ENCODE measurements at places on chromosomes 12 and 14. TPM values are rescaled to one million over a fixed set of nuclear protein-coding genes. Genes with fewer than 3 reads are reported as not detected.

GRCh38 chr14:99883866-99884650 lies 90.8 kb downstream of the EML1 start:
- no peak for DNase-seq

LPAR5 gene
- 1.9 TPM for total RNA-seq

TAS2R14 gene
- total RNA-seq, result 2.1 TPM

PTPRQ gene
- total RNA-seq, result 1.9 TPM

DBX2 gene
- total RNA-seq, result not detected

MOK gene
- 17.8 TPM for total RNA-seq

DNA sequence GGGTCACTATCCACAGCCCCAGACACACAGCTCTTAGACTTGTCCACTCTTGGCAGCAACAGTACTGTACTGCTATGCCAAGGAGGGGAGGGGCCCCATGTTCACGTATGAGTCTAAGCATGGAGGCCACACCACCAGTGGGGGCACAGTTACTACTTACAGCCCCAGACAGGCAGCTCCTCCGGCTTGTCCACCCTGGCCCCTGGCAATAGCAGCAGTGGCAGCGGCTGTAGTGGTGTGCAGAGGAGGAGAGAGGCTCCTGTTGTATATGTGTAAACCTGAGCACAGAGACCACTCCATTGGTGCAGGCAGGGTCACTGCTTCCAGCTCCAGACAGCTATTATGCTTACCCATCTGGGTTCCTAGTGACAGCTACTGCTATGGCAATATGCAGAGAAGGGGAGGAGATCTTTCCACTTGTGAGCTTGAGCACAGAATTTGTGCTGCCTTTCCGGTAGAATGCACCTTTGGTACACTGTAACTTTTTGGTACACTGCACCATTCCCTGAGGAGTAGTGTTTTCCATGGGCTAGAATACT lies 113.2 kb downstream of the RAD51B start:
- DNase-seq, result no peak

CLMN gene
- total RNA-seq, result 24.6 TPM

GLIPR1 gene
- 2.7 TPM for total RNA-seq

- no peak for DNase-seq
These were observed 1.1 kb upstream of the HOMEZ start for GRCh38 chr14:23286902-23287479.

DNA sequence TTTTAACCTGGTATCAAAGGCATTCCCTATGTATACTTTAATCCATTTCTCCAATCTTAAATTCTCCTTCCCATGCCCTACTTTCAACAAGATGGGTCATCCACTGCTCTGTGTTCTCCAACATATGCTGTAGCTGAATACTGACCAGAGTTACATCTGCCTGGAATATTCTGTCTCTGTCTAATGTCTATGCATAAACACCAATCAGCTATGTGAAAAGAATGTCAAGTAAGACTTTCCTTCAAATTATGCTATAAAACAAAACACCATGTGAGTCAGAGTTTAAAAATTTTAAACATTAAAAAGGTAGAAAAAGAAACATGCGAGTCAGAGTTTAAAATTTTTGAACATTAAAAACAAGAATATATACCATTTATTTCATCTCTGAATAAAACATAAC lies 19.3 kb downstream of the NT5DC3 start:
- no peak for DNase-seq

GRCh38 chr14:64944041-64944440 lies 1.5 kb upstream of the GPX2 start:
- no peak for DNase-seq

- no peak for DNase-seq
These were observed 41.6 kb upstream of the RFX4 start for GRCh38 chr12:106541201-106541600.

- DNase-seq, result no peak
These were observed at the start of gene DHRS2 for GRCh38 chr14:23636317-23637211. Gene DHRS2 (plus strand): TSS chr14:23636364. CDS start chr14:23638865, 2,501 bp downstream.

DNA sequence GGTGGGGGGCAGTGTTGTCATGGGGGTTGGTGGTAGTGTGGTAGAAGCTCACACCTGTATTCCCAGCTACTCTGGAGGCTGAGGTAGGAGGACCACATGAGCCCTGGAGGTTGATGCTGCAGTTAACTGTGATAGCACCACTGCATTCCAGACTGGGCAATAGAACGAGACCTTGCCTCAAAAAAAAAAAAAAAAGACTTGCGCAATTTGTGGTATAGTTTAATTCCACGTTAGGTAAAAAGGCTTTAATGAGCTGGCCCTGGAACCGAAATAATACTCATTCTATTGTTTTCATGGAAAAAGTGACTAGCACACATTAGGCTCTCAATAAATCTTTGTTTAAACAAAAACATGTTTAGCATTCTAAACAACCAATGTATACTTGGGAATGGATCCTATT lies 25.4 kb upstream of the NAP1L1 start:
- DNase-seq, result no peak

GRCh38 chr12:59079472-59079871 lies 159.2 kb upstream of the LRIG3 start:
- DNase-seq, result no peak

- no peak for DNase-seq
These were observed 6.7 kb downstream of the TESPA1 start for GRCh38 chr12:54977857-54978256.

DNA sequence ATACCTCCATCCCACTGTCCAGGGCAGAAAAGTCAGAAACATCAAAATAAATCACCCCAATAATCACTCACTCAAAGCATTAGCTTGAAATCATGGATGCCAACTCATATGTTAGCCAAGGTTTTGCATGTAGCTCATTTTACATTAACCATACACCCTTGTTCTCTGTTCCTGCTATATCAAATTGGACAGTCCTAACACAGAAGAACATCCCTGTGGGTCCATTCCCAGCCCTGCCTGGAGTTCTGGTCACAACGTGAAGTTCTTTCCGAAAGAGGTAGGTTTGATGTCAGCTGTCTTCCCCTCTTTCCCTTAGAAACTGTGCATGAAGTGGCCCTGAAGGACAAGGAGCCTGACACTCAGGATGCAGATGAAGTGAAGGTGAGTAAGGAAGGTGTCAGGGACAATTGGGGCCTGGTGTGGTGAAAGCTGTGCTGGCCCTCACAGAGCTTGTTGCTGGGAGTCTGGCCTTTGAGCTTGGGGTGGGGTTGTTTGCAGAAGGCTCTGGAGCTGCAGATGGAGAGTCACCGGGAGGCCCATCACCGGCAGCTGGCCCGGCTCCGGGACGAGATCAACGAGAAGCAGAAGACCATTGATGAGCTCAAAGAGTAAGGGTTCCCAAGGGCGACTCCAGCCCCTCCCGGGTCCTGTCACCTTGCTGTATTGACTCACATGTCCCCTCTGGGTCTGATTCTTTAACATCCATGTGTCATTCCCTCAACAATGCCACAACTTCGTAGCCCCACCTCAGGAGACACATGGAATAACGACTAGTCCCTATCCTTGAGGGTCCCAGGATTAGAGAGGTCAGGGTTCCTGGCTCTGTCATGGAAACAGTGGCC lies 15.0 kb upstream of the PIP4K2C start:
- DNase-seq, result no peak

DNA sequence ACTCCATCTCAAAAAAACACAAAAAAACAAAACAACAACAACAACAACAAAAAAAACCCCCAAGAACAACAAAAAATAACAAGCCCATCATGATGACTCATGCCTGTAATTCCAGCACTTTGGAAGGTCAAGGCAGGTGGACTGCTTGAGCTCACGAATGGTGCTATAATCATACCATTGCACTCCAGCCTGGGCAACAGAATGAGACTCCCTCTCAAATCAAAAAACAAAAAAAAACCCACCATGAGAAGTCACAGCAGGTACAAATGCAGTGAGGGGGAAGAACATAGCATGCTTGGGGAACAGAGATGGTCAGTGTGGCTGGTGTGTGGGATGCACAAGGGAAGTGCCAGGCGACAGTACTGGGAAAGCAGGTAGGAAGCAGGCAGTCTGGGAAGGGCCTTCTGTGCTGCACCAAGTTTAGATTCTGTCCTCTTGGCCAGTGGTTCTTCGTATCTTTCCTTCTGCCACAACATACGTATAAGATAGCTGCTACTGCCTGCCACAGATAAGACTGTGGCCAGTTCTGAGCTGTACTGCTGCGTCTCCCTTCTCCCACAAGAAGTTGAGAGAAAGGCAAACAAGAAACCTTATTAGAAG lies 28.0 kb downstream of the ATG14 start:
- no peak for DNase-seq

GRCh38 chr14:61269321-61270083 lies 11.6 kb downstream of the TMEM30B start:
- peak; percentile 82 for DNase-seq

IFI27 gene
- 88.4 TPM for total RNA-seq

DIO3 gene
- total RNA-seq, result 0.82 TPM

- DNase-seq, result no peak
These were observed 2.3 kb upstream of the ZNF384 start for GRCh38 chr12:6691473-6691872.

DNA sequence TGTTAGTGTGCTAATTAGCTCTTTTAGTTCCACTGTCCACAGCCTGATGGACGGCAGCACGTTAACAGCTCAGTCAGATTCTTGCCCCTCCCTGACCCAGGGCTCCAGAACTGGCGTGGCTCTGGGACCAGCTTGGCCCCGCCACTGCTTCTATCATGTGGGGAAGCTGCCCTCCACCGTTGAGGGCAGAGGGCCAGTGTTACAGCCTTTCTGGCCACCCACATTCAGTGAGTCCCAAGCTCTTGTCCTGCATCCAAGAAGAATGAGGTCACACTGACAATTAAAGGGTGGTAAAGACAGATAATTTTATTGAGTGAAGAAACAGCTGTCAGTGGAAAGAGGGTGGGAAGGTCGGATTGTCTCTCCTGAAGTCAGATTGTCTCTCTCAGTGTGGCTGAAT lies 36.9 kb downstream of the BCL2L14 start:
- no peak for DNase-seq

PMCH gene
- not detected for total RNA-seq

DNA sequence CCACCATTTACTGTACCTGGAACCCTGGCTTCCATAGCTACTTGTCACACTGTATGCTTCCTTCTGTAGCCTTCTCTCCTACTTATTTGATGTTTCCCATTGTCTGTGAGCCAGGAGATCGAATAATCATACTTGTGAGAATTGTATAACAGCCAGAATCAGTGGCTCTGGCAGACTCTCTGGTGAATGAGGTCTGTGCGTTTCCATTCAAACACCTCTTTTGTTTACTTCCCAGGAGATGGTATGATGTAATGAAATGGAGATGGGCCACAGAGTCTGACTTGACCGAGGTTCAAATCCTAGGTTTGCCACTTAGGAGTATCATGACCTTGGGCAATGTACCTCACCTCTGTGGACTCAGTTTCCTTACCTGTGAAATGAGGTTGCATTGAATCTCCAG lies 35.7 kb upstream of the CLMN start:
- DNase-seq, result no peak

- DNase-seq, result no peak
These were observed 117.4 kb downstream of the EML1 start for GRCh38 chr14:99910337-99911309.

DNA sequence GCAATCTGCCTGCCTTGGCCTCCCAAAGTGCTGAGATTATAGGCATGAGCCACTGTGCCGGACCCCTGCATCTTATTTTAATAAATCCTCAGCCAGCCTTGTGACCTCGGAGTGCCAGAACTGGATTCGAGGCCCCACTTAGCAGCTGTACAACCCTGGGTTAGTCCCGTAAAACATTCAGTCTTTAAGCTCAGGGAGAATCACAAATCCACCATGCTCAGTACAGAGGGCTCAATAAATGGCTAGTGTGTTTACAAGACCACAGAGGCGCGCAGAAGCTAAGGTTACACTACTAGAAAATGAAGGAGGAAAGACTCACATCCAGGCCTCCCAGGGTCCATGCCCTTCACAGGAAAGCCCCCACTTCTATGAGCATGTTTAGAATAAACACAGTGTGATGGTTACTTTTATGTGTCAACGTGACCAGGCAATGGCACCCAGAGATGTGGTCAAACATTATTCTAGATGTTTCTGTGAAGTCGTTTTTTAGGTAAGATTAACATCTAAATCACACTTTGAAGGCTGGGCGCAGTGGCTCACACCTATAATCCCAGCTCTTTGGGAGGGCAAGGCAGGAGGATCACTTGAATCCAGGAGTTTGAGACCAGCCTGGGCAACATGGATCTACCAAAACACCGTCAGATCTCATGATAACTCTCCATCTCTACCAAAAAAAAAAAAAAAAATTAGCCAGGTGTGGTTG lies 55.3 kb downstream of the CLMN start:
- DNase-seq, result no peak

- no peak for DNase-seq
These were observed 26.8 kb downstream of the MMP17 start for GRCh38 chr12:131854861-131855476.

- DNase-seq, result peak; percentile 52
These were observed 16.0 kb upstream of the PLEKHH1 start for GRCh38 chr14:67517083-67517482.

RNASE4 gene
- 150 TPM for total RNA-seq

GCH1 gene
- total RNA-seq, result 19.4 TPM

C12orf50 gene
- total RNA-seq, result 6.7 TPM

Measured in prostate gland (tissue), 2 donors.